ENCODE measurements at places on chromosomes 7 and 10.

GRCh38 chr7:28570113-28570969 lies 158.0 kb downstream of the CREB5 start:
- no peak for DNase-seq

- peak; percentile 56 for DNase-seq
These were observed 4.0 kb upstream of the RBM28 start for GRCh38 chr7:128347647-128348097.

GRCh38 chr7:30861612-30862011 lies 50.0 kb upstream of the AQP1 start:
- no peak for DNase-seq

DNA sequence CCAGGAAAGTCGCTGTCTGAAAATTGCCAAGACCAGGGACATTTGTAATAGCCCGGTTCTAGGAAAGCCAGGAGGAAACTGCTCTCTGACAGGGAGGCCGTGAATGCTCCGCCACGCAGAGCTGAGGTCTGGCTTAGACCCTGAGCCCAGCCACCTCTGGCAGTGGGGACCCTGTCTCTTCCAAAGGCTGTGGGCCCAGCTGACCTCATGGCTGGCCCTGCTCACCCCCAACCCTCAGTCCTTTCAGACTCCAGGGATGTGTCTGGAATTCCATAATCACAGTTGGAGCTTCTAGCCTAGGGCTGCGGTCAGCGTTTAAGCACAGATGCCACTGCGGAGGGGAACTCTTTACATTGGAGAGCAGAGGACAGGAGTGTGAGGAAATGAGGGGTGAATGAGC lies 6.6 kb upstream of the VIPR2 start:
- DNase-seq = no peak

DNA sequence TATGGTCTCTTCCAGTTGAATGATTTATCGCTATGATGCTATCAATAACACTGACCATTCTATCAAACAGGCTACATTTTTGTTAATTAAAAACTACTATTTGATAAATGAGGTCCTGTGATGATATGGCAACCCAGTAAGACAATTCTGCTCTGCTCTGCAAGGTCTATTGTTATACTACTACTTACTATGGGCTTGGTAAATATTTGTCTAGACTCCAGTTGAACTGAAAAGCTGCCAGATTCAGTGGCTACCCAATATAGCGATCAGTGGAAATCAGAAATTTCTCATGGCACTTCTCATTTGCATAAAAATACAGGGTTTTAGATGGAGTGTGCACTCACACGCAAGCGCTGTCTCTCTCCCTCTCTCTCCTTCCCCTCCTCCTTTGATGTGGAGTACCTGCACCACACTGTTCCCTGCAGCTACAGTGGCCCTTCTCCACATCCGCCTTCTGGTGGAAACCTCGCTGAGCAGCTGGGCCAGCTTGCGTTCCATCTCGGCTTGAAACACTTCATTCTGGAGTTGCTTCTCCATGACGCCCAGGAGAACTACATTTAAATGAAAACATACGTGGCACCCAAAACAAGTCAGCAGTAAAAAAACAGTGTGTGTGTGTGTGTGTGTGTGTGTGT lies 77.9 kb downstream of the KIAA1549 start:
- peak; percentile 68 for DNase-seq

- DNase-seq = peak; percentile 8
These were observed 2.9 kb downstream of the AQP1 start for GRCh38 chr7:30914596-30914995.

DNA sequence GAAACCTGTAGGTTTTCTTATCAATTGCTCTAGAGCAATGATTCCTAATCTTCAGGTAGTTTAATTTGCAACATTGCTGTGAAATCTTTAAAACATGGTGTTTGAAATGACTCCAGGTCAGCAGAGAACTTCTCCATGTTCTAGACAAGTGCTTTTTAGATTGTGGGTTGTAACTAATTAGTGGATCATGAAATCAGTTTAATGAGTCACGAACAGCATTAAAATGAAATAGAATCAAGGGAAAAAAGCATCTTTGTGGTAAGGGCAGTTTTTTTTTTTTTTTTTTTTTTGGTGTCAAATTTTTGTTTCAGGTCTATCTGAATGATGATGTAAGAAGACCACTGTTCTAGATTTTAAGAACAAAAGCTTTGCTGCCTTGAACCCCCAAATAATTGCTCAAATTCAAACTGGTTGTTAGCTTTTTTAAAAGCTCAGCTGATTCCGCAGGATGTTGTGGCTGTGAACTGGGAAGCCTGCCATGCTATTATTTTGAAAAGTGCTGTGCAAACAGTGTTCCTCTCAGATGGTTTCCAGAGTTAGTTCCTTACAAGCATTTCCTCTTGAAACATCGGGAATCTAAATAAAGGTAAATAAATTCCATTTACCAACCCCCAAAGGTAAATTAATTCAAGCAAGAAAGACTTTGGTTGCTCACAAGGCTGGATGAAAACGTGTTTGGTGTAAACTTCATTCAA lies 13.1 kb upstream of the PDK4 start:
- DNase-seq = no peak

- DNase-seq = no peak
These were observed 13.5 kb downstream of the HERPUD2 start for GRCh38 chr7:35681231-35682029.

- no peak for DNase-seq
These were observed 94.2 kb upstream of the PRKCQ start for GRCh38 chr10:6674291-6674690.

DNA sequence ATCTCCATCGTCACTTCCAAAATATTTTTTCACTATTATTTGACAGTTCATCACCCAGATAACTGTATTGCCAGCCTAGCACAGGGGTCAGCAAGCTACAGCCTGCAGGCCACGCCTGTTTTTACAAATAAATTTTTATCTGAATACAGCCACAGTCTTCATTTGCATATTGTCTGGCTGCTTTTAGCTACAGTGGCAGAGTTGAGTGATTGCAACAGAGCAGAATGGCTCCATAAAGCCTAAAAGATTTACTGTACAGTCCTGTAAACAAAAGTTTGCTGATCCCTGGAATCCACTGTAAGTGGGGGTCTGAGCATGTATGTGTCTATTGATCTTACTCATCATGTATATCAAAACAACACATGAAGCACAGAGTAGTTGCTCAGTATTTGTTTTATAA lies 45.9 kb upstream of the GNAI1 start:
- DNase-seq = no peak

GRCh38 chr7:116258734-116259133 lies 48.4 kb downstream of the TES start:
- peak; percentile 34 for DNase-seq

GRCh38 chr7:13077466-13077865 lies 390.0 kb downstream of the ARL4A start:
- DNase-seq = no peak

DNA sequence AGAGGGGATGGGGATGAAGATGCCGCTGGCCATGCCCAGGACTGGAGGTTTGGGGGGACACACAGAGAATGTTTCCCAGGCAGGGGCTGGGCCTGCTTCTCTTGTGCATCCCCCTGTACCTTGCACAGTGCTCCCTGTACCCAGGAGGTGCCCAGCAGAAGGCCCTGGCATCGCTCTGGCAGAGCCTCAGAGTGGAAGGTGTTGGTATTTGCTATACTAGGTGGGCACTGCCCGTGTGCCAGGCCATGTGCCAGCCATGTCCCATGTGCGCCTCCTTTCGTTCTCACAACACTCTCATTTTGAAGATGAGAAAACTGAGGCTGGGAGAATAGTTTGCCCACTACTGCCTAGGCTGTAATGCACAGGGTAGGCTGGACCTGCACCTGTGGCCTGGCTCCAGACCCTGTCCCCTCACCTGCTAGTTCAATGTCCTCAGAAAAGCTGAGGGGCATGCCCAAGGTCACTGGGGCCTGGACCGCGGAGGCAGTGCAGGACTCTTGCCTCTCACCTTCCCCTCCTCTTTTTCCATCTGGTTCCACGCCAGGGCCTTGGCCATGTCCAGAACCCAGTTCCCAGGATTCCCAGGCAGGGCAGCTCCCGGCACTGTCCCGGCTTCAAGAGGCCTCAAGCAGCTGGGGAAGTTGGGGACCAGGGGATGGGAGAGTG lies 64.7 kb downstream of the GOLGA7B start:
- no peak for DNase-seq

GRCh38 chr7:152624228-152624627 lies 51.7 kb downstream of the XRCC2 start:
- no peak for DNase-seq

- peak; percentile 52 for DNase-seq
These were observed 86.1 kb upstream of the DNAJB6 start for GRCh38 chr7:157250605-157251228.

GRCh38 chr7:35454575-35455385 lies 200.9 kb upstream of the TBX20 start:
- DNase-seq = no peak

DNA sequence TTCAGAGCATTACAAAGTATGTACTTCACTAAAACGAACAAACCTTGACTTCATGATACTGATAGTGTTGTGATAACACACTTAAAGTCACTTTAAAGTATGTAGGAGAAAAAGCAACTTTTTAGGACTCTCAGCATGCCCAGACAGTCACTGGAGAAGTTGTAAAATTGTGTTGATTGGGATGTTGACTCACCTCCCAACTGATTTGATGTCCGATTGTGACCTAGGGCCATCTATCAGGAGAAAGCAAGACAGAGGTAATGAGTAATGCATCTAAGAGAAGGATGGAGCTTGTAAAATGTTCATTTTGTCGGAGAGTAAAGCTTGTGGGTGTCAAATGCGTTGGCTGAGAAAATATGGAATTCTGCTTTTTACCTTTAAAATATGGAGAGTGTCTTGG lies 135.4 kb upstream of the SEMA3D start:
- no peak for DNase-seq

DNA sequence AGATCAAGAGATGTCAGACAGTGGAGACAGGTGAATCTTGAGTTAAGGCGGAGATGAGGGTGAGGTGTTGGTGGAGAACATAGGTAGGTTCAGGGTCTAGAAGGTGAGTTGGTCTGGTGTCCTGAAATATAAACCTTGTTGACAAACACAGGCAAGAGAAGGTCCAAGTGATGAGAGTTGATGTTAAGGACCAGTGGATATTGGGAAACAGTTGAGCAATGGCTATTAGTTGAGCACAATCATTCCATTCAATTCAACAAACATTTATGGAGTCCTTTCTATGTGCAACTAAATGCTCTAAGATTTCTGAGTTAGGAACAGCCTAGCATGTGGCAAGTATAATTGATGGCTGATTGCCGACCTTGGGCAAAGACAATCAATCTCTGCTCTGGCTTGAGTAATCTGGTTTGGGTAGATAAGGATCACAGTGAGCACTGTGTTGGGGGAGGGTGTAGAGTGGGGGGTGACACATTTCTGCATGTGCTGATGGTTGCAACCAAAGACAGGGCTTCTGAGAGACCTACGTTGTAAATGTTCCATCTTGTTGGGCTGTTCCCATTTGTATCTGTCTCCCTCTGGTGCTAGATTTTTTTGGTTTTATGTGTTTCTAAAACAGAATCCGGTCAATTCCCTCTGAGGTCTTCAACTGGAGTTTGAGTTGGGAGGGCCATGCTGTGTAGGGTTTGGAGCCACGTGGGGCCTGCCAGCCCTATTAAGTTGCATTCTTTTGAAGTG lies 201.1 kb downstream of the BAMBI start:
- DNase-seq = no peak

GRCh38 chr10:33975481-33975880 lies 641.0 kb upstream of the NRP1 start:
- DNase-seq = no peak

DNA sequence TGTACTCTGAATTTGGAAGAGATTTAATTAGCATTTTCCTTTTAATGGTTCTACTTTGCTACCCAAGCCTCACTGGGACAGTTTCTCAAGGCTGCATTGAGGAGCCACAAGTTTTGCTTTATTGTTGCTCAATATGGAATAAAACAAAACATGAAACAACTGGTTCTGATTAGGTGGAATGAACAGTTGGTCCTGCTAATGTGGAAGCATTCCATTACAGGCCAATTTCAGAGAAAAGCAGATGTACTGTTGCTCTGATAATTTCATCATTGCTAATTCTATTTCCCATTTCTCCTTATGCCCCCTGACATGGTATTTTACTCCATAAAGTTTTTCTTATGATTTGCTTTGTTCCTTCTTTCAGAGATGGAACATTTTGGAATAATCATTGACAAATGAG lies 66.0 kb upstream of the PAPSS2 start:
- no peak for DNase-seq

DNA sequence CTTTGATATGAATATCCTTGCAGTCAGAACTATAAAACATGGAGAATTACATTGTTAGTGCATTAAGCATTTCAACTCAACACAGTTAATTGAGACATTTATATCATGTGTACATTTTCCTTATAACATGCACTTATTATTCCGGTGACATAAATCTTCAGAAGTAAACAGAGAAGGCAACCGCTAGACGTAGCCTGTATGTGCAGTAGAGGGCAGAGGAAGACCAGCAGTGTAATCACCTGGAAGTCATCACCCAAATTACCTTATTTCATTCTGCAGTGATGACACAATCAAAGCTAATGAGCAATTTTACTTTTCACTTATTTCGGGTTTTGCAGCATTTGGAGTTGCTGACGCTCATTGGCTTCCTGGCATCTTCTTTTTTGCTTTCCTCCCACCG lies 394.6 kb downstream of the SDK1 start:
- DNase-seq = no peak

GRCh38 chr7:107742678-107743566 lies 1.0 kb upstream of the CBLL1 start:
- peak; percentile 63 for DNase-seq

GRCh38 chr7:18505870-18506460 lies 10.4 kb downstream of the HDAC9 start:
- no peak for DNase-seq

DNA sequence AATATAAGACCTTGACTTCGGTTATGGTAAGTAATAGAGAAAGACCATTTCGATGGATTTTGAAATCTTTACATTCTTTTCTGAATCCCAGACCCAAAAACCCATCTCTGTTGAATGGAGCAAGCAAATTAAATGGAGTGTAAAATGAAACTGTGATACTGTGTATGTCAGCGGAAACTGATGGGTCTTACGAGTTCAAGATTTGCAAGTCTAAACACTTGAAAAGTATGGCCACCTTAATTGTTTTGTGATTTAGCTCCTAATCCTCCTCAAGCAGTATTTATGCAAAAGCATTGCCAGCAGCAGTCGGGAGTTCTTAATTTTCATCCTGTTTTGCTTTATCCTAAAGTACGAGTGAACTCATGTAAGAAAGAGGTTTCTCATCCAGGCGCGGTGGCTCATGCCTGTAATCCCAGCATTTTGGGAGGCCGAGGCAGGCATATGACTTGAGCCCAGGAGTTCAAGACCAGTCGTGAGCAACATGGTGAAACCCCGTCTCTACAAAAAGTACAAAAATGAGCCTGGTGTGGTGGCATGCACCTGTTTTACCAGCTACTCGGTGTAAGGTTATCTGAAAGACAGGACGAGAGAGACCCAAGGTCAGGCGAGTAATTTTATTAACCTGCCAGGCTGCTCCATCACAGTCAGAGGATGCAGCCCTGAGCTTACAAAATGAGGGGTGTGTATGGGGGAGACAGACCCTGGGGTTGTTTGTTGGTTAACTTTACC lies 5.8 kb upstream of the DHTKD1 start:
- DNase-seq = no peak

DNA sequence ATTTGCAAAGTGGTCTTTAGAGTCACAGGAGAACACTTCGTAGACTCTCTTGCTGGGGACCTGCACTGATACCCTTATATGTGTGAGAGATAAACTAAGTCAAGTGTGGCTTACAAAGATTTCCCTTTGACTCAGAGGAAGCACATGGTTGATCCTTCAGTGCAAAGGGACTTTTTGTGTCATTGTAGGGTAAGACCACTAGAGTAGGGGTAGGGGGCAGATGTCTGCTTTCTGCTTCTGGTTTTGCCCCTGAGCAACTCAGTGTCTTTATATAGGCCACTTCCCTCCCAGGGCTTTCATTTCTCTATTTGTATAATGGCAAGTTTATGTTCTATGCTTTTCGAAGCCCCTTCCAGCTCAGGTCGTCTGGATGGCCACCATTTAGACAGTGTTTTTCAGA lies 281.7 kb downstream of the SORCS3 start:
- DNase-seq = no peak

All from activated naive CD8-positive, alpha-beta T cell treated with anti-CD3 and anti-CD28 coated beads, Interleukin-2, amount 50 U/mL, for 24 hours (primary cell).